NCI-H1048 (cell line): ENCODE measurements at places on chromosomes 16 and 17.

DNA sequence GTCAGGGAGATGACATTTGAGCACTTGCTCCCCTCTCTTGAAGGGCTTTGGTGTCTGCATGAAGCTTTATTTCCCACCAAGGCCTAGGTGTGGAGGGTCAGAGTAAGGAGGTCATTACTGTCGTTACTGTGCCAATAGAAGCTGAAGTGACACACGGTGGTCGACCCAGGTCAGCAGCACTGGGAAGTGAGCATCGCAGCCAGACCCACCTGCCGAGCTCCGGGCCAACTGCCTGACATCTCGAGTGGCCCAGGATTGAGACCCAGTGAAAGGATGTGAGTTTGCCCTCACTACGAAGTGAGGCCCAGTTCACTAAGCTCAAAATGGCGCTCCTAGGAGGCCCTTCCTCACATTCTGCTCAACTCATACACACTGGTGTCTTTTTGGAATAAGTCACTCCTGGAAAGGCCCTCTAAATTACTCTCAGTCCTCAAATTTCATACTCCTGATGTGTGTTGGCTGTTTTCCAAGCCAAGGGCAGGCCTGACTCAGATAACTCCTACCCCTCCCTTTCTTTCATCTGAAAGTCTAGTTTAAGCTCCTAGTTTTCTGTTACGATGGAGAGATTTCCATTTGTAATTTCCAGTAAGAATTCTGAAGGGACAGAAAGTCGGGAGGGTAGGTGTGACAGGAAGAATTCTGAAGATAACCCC lies 200.4 kb downstream of the LGALS9B start:
- no peak for DNase-seq

- DNase-seq, result no peak
Measured at GRCh38 chr17:2721603-2722002, 10.0 kb upstream of the CLUH start.

DNA sequence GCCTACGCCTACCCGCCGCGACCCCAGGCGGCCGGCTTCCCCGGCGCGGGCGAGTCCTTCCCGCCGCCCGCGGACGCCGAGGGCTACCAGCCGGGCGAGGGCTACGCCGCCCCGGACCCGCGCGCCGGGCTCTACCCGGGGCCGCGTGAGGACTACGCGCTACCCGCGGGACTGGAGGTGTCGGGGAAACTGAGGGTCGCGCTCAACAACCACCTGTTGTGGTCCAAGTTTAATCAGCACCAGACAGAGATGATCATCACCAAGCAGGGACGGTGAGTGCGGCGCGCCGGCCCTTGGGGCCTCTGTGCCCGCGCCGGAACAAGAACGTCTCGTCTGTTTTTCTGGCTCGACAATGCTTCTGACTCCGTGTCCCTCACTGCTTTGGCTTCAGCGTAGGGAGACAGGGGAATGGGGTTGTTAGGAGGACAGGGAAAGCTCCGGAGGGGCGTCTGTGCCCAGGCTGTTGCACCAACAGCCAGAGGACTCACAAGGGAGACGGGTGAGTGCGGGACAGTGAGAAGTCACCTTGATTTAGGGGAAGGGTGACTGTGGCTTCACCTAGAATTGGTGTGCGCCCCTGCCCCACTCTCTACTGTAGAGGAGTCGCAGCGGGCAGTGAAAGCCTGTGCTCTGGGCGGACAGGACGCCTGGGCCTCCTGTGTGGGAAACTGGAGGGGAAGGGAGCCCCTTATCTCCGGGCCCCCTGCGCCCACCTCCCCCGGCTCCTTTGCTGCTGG lies 806 bp downstream of the TBX21 start:
- DNase-seq, result no peak

DNA sequence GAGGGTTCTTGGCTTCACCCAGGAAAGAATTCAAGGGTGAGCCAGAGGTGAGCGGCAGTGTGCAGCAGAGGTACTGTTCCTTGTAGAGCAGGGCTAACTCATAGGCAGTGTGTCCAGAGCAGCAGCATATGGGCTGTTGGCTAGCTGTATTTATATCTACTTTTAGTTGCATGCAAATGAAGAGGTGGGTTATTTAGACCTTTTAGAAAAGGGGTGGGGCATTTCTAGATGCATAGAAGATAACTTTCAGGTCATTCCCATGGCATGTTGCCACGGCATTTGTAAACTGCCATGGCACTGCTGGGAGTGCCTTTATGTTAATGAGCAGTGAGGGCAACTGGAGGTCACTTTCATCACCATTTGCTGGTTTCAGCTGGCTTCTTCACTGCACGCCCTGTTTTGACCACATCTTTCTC lies 141.0 kb downstream of the STX8 start:
- DNase-seq, result no peak

- no peak for DNase-seq
Measured at GRCh38 chr17:35804658-35805192, 4.6 kb upstream of the TAF15 start.
